Anterior cingulate cortex (tissue), 58 donors: ENCODE measurements at places on chromosomes 12 and 14.

GRCh38 chr12:124863416-124864325, at the start of gene SCARB1:
Gene SCARB1 (minus strand): TSS chr12:124863864. CDS start chr12:124863720, 144 bp downstream.
- DNase-seq = peak; percentile 23

DNA sequence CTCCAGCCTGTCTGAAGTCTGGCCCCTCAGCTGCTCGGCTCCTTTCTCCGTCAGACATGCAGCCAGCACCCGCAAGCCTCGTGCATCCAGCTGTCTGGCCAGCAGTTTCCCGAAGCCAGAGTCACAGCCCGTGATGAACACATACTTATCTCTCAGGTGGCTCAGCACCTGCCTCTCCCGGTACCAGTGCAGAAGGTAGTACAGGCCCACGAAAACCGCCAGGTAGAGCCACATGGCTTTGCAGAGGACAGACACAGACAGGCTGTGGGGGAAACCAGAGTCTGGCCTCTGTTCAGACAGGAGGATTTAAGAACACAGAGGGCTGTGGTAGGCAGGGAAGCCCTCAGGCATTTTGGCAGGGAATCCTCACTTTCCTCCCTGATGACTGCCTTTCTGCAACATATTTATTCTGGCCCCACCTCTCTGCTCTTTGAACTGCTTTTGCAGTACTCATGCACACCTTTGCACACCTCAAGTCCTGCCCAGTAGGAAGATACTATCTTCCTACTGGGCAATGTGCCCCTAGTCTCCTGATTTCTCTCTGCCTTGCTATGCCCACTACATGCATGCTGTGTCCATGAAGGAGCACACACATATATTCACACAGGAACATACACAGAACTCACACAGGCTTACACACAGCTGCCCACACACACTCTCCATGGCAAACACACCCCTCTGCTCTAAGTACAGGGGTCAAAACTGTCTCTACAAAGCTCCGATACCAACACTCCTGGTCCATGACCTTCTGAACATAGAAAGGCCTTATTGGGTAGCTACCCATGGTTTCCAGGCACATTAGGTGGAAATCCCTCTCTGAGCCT, at the start of gene RDH16:
TSS of gene RDH16 (minus strand) at position 380 of the 824 bp plus-strand sequence. CDS start at position 234, 146 bp downstream.
- no peak for DNase-seq

DNA sequence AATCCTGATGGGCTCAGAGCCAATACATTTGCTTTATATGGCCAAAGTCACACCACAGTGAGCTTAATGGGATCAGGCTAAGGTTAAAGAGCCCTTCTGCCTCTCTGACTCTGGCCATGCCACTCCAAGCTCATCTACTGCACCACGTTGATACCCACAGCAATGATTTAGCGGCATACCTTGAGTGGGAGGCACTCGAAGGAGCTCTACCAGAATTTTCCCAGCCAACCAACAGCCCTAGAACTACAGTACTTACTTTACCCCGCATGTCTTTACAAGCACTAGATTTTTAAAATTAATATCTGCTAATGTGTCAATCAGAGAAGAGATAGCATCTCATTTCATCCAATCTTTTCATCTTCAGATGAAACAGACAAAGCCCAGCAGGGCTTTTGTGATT, 300.5 kb downstream of the GRIN2B start:
- no peak for DNase-seq

GRCh38 chr14:52641745-52642144, 53.6 kb downstream of the ERO1A start:
- DNase-seq = no peak

DNA sequence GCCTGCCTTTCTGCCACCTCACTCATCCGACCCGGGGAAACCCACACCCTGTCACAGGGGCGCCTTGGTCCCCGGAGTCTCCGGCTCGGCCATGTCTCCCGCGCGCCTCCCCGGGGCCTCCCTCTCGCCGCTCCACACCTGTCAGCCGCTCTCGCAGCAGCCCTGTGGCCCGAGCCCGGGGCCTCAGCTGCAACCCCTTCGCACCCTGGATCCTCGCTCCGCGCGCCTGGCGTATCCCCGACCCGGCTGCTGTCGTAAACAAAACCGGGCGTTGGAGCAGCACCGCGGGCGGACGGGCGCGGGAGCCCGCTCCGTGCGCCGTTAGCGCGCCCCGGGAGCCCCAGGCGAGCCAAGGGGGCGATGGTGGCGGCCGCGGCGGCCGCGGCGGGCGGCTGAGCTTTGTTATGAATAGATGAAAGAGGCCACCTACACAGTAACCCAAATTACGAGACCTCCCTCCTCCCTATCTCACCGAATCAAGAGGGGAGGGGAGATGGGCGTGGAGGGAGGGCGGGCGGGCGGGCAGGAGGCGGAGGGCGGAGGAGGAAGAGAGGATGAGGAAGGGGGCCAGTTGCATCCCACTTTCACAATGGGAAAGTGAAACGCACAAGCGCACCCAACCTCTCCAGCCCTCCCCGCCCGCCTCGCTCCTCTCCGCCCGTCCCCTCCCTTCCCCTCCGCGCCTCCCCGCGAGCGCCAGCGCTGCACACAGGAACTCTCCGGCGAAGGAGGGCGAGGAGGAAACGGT, at the start of gene PLXNC1:
TSS of gene PLXNC1 (plus strand) at position 587 of the 748 bp plus-strand sequence. CDS start 395 bp downstream, outside the sequence.
- peak; percentile 28 for DNase-seq

- DNase-seq = no peak
Observed at GRCh38 chr12:43060742-43061141, 471.2 kb upstream of the PRICKLE1 start.

GRCh38 chr12:80815351-80815750, 98.6 kb downstream of the MYF5 start:
- no peak for DNase-seq

- DNase-seq = no peak
Observed at GRCh38 chr12:76519538-76519937, 40.0 kb downstream of the OSBPL8 start.

DNA sequence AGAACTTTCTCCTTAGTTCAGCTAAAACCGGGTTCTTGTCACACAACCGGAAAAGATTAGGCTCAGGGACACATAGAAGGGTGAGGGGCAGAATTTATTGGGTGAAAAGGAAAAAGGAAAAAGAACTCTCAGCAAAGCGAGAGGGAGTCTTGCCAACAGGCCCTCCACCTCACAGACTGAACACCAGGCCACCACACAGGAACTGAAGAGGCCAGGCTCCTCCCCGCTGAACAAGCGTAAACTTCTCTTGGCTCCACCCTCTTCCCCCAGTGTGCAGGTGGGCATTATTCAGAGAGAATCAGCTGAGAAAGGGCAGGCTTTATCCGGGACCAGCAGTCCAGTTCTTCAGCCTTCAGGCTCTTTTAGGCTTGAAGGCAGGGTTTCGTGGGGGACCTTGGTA, 125.6 kb upstream of the FGD4 start:
- no peak for DNase-seq

GRCh38 chr14:93787465-93788292, 606 bp downstream of the PRIMA1 start:
- no peak for DNase-seq

- no peak for DNase-seq
Observed at GRCh38 chr14:35576260-35576659, 42.3 kb downstream of the INSM2 start.

DNA sequence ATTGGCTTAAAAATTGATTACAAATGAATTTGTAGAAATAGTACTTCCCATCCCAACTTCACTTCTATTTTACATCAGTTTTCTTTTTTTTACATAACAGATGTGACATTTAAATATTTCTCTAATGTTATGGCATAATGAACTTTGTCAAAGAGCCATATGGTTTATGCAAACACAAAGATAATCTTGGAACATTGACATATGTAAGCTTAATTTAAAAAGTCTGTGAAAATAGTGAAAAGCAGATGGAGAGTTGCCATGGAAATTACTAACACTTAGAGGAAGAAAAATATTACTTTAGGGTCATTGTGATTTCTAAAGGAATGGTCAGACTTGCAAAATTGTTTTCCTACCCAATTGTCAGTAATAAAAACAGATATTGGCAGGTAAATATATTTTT, 232.4 kb downstream of the AEBP2 start:
- DNase-seq = no peak

- no peak for DNase-seq
Observed at GRCh38 chr14:80003138-80003537, 208.2 kb downstream of the DIO2 start.

GRCh38 chr12:108635201-108635996, 1.7 kb upstream of the SELPLG start:
- DNase-seq = no peak

GRCh38 chr14:104841730-104842129, 23.3 kb upstream of the CEP170B start:
- DNase-seq = no peak

- no peak for DNase-seq
Observed at GRCh38 chr14:69670093-69670492, 58.7 kb downstream of the SUSD6 start.

- no peak for DNase-seq
Observed at GRCh38 chr12:104588047-104588920, 131.5 kb downstream of the CHST11 start.

GRCh38 chr12:51341251-51342007, 5.0 kb downstream of the CELA1 start:
- peak; percentile 53 for DNase-seq

- no peak for DNase-seq
Observed at GRCh38 chr12:94536040-94536965, 76.6 kb upstream of the CEP83 start.

DNA sequence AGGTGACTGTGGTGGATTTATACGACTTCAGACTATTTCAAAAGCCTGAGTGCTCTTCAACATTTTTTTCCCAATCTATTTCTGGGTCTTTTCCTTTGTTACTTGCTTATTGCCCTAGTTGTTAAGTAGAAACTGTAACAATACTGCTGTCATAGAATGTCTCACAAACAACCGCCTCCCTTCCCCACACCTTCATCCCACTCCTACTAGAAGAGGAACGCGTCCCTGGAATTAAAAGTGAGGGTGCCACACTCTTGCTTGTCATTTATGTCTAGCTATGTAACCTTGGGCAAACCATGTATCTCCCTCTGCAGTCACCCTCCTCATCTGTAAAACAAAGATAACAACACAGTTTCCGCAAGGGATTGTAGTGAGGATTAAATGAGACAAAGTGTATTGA, 8.6 kb downstream of the BRAP start:
- no peak for DNase-seq

- no peak for DNase-seq
Observed at GRCh38 chr12:117563706-117564105, 202.3 kb upstream of the NOS1 start.

GRCh38 chr12:31751085-31751484, 22.3 kb upstream of the AMN1 start:
- DNase-seq = no peak

DNA sequence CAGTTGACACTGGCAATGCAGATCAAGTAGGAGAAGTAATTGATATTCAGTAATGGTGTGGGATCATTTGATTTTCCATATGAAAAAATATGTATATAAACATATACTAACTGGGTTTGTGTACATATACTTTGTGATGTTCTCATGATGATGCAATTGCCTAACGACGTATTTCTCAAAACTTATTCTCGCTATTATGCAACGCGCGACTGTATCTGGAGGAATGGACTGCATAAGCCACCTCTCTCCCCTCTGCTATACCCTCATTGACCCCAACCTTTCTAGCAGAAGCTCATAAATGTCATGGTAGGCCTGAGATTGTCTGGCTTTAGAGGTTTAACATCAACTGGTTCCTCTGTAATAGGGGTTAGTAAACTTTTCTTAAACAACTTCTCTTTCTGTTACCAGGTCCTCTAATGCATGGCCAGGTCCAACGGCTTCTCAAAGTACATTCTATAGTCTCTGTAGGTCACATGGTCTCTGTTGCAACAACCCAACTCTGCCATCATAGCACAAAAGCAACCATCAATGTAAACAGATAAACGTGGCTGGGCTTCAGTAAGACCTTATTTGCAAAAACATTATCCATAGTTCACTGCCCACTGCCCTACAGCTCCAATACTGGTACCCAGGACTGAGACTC, 59.3 kb downstream of the FOXN3 start:
- DNase-seq = no peak

DNA sequence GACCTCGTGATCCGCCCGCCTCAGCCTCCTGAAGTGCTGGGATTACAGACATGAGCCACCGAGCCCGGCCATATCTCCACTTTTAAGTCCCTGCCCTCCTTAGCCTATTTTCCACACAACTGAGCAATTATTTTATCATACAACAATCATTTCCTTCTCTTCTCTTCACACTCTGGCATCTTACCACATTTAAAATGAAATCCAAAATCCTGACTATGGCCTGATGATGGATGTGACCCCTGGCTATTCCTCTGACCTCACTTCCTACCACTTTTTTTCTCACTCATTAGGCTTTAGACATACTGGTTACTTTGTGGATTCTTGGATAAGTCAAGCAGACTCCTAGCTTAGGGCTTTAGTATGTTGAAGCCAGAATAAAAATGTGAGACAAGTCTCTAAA, 21.9 kb upstream of the EID3 start:
- DNase-seq = no peak

GRCh38 chr12:60308366-60308991, 712.6 kb downstream of the SLC16A7 start:
- no peak for DNase-seq

DNA sequence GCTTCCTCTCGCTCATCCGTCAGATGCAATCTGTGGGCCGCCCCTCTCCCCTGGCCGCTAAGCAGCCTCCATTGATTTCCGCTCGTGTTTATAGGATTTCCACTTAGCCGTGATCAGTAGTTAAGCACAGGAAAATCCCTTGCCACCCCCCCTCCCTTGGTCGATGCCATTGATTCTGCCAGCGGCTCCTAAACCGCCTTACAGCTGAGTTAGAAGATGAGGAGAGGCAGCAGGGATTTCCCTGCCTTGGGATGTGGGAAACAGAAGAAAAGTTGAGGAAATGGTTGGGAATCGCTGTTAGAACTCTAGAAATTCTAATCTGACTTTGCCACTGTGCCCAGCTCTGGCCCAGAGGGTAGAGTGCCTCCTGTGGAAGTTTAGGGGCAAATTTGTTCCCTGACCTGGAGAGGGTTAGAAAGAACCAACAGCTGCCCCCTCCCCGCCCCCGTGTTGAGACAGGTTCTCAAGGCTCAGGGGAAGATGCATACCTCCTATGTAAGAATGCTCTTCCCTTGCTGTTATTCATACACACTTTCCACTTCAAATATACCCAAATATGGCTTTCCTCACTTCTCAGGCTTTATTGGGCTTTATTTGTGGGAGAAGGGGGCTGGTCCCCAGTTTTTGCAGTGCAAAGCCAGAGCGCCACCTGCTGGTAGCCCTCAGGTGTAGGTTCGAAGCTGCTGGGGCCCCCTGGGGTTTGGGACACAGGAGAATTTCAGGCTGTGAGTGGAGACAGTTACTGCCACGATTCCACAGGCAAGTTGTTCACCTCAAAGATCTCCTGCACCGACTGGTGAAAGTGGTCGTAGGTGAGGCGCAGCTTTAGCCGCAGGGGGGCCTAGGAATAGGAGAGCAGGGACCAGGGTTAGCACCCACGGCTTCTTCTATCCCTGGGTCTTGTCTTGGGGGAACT, 3.2 kb downstream of the THTPA start:
- DNase-seq = peak; percentile 31

DNA sequence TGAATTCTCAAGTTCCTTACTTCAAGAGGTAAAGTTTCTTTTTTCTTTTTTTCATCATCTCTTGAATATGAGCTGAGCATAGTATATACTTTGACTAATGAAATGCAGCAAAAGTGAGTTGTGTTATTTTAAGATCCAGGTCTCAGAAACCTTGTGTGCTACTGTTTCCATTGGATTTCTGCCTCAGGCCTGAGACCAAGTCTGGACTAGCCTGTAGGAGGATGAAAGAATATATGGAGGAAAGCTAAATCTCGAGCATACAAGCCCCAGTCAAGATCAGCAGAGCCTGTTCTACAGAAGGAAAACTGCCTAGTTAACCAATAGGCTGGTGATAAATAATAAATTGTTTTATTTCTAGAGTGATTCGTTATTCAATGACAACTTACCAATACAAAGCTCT, 652.5 kb downstream of the C12orf50 start:
- no peak for DNase-seq

- DNase-seq = no peak
Observed at GRCh38 chr12:60014436-60014835, 418.6 kb downstream of the SLC16A7 start.
